PC-3 (cell line): ENCODE measurements at places on chromosomes 4 and X.

GRCh38 chrX:139126493-139126892 lies 404.0 kb upstream of the F9 start:
- peak; percentile 80 for DNase-seq

GRCh38 chrX:124414281-124414680 lies 67.9 kb downstream of the SH2D1A start:
- no peak for DNase-seq

DNA sequence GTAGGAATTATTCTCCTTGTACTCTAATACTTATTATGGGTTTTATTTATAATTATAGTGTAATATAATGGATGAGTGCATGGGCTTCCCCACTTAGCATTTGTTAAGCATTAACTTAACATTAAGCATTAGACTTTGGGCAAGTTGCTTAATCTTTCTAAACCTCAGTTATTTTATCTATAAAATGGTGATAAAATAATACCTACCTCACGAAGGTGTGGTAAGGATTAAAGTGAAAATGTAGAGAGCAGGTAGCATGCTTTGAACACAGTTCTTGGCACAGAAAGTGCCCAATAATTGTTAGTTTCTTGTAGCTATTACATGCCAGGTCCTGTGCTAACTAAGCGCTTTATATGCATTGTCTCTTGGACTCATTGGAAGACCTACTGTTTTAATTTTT lies 2.6 kb downstream of the MSMO1 start:
- no peak for DNase-seq

DNA sequence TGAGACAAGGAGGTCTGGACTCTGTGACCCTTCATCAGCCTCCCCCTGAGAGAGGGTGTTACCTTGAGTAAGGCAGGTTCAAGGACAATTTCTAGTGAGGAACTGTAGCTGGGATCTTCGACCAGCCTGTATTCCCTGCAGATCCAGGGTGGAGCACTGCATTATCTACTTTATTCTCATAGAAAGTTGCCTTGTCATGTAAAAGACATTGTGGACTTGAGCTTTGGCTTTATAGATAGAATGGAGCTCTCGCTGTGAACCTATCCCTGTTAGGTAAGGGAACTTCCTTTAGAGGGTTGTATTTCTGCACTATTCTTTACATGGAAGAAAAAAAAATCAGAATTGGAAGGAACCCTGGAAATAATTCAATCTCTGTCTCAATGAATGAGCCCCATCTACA lies 91.4 kb downstream of the MAOA start:
- no peak for DNase-seq

GRCh38 chrX:136025091-136025490 lies 39.9 kb downstream of the SLC9A6 start:
- no peak for DNase-seq

GRCh38 chr4:106569146-106570031 lies 200.8 kb upstream of the GIMD1 start:
- DNase-seq: peak; percentile 49

GRCh38 chrX:12412561-12412960 lies 274.3 kb downstream of the FRMPD4 start:
- no peak for DNase-seq

GRCh38 chrX:147877726-147878125 lies 34.0 kb upstream of the FMR1 start:
- no peak for DNase-seq

DNA sequence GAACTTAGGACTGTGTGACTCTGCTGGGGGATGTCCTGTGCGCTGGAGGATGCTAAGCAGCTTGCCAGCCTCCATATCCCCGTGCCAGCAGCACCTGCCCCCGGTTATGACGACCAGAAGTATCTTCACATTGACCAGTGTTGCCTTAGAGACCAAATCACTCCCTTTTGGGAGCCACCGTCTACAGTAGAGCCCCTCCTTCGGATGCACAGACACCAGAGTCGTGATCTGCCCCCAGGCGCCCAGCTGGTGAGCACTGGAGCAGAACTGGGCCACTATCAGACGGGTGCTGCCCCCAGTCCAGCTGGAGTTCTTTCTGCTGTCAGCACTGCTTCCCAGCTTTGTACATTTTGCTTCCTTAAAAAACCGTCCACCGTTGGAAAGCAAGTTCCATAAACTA lies 30.0 kb upstream of the TADA2B start:
- no peak for DNase-seq

DNA sequence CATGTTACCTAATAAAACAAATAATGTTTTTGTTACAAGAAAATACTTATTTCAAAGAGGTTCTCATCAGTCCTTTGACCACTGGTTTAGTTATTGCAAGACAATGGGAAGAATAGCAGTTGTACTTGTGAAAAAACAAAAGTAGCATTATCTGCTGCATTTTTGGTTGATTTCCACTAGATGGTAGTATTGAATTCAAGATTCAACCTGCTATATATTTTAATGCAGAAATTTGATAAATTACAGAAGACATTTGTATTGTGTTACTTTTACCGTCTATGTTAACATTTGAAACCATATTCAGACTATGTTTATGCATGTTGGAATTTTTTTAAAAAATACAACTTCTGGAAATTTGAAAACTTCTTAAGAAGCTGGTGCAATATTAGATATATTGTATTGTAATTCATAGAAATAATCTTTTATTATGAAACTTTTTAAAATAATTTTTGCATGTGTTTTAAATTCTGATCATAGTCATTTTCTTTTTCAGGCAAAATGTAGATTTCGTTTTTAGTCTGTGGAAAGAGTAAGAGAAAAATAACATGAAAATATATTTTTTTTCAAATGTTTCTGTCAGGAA lies 56.4 kb downstream of the SPCS3 start:
- peak; percentile 58 for DNase-seq

DNA sequence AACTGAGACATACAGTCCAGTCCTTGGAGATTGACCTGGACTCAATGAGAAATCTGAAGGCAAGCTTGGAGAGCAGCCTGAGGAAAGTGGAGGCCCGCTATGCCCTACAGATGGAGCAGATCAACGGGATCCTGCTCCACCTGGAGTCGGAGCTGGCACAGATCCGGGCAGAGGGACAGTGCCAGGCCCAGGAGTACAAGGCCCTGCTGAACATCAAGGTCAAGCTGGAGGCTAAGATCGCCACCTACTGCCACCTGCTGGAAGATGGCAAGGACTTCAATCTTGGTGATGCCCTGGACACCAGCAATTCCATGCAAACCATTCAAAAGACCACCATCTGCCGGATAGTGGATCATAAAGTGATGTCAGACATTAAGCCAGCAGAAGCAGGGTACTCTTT lies 20.4 kb upstream of the FRMPD3 start:
- DNase-seq: peak; percentile 37

DNA sequence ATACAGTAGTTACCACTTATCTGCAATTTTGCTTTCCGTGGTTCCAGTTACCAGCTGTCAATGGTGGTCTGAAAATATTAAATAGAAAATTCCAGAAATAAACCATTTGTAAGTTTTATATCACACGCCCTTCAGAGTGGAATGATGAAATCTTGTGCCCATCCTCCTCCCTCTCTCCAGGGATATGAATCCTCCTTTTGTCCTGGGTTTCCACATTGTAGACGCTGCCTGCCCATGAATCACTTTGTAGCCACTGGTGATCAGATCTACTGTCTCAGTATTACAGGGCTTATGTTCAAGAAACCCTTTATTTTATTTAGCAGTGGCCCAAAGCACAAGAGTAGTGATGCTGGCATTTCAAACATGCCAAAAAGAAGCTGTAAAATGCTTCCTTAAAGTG lies 198.6 kb downstream of the KCNIP4 start:
- DNase-seq: no peak

DNA sequence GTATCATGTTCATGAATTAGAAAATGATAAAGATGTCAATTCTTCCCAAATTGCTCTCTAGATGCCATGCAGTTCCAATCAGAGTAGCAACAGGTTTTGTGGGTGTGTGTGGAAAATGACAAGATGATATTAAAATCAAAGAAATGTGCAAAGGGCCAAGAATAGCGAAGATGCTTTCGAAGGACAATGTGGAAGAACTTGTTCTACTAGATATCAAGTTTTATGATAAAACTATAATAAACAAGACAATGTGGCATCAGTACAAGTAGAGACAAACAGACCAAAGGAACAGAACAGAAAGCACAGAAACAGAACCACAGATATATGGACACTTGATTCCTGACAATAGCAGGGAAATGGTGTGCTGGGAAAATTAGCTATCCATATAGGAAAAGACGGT lies 9.0 kb downstream of the TAB3 start:
- DNase-seq: peak; percentile 54

GRCh38 chr4:106707776-106708463 lies 328.2 kb downstream of the DKK2 start:
- DNase-seq: no peak

GRCh38 chrX:57899064-57899463 lies 11.2 kb downstream of the ZXDA start:
- no peak for DNase-seq

DNA sequence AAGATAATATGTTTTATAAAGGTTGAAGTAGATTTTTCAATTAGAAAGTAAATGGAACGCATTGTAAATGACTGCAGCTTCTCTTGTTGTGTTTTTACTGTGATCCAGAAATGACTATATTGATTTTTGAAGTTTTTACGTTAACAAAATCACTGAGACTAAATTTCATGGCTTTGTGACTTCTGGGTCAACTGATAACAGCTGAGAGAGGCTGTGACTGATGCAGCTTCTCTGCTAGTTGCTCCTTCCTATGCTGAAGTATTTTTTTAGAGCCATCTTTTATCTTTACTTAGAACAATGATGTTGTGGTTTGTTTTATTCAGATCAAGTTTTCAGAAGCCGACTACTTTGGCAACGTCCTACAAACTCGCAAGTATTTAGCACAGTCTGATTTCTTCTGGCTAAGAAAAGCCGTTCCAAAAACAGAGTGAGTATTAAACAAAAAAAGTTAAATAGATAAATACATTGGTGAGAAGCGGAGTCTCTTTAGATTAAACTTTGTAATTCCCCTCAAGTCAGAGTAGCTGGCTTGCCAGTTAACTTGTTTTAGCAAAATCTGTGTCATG lies 94.7 kb upstream of the CBLL2 start:
- no peak for DNase-seq
